ENCODE measurements at places on chromosomes 11 and 22. TPM values are rescaled to one million over a fixed set of nuclear protein-coding genes. Genes with fewer than 3 reads are reported as not detected.
A peak's percentile ranks its signal among the peaks of the same experiment; 100 is the strongest.

PNPLA5 gene
- 0.13 TPM for polyA plus RNA-seq

OR2AG2 gene
- polyA plus RNA-seq: not detected

DNA sequence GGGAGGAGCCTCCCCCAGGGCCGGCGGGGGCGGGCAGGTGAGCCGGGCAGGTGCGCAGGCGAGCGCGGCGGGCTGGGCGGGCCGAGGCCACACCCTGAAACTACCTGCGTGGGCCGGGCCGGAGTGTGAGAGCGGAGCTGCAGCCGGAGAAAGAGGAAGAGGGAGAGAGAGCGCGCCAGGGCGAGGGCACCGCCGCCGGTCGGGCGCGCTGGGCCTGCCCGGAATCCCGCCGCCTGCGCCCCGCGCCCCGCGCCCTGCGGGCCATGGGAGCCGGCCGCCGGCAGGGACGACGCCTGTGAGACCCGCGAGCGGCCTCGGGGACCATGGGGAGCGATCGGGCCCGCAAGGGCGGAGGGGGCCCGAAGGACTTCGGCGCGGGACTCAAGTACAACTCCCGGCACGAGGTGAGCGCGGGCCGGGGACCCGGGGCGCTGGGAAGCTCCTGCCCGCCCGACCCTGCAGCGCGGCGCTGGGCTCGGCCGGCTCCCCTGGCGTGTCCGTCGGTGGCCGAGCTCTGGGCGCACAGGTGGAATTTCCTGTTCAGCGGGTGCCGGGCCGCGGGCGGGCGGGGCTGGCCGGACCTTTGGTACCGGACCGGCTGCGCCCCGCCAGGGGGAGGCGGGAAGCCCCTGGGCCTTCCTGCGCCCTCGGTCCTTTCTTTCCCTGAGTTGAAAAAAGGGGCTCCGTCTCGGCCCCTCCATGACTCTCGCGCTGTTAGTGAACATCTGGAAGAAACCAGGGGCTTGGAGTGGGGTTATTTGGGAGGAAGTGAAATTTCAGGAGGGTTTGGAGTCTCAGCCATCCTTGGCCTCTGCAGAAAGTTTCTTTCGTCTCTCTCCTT is at the start of gene ST14:
Gene ST14, plus strand, starts transcription at position 126 of the 841 bp plus-strand sequence. Its CDS starts 198 bp downstream, at position 324.
- no peak for DNase-seq

GGTLC2 gene
- polyA plus RNA-seq: not detected

SBF2 gene
- polyA plus RNA-seq: 63.1 TPM

GRCh38 chr11:65341856-65342255 is 8.2 kb downstream of the DPF2 start:
- DNase-seq: no peak

- no peak for DNase-seq
Observed at GRCh38 chr11:17602105-17603001, 55.3 kb downstream of the OTOG start.

CWF19L2 gene
- polyA plus RNA-seq: 18.5 TPM

GRCh38 chr11:19059833-19060232 is 684 bp downstream of the MRGPRX2 start:
- DNase-seq: no peak

OMP gene
- polyA plus RNA-seq: 1.1 TPM

GRCh38 chr22:30046716-30047363 is 33.4 kb upstream of the HORMAD2 start:
- DNase-seq: no peak

MS4A15 gene
- not detected for polyA plus RNA-seq

C22orf31 gene
- 1.7 TPM for polyA plus RNA-seq

DNA sequence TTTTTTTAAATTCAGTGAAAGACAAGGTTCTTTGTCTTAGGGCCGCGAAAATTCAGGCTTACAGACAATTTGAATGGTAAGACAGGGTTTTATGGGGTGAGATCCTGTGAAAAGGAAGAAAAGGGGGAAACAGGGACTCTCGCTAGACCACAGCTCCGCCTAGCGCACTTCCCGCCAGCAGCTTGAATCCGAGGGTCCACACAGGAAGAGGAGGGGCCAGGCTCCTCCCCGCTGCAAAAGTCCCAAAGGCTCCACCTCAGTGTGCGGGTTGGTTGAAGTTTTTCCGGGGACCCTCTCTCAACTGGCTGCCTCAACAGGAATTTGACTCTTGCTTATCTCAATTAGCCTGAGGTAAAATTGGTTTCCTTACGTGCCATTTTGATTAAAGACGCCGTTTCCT is 950.9 kb upstream of the CNTN5 start:
- DNase-seq: no peak

DNA sequence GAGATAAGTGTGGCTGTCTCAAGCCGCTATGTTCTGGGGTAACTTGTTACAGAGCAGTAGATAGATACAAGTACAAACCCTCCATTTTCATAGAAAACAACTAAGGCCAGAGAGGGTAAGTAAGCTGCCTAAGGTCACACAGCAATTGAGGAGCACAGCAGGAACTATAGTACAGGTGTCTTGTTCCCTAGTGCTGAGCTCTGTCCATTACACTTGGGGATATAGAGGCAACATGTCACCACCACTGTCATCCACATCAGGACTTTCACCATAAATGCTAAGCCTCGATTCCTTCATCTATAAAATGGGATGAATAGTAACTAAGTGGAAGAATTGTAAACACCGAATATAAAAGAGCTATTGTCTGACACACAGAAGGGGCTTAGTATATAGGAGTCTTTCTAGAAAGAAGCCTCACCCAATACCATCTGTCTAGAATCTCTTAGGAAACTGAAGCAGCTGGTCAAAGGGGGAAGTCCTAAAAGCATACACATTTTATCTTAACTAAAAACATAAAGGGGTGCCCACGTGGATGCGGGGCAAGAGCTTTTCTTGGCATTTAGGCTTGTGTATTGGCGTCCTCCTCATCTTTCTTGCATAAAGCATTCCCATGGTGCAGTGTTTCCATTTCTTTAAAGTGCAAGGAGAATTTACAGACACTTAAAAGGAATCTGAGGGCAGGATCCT is 93.8 kb upstream of the ALX4 start:
- no peak for DNase-seq

- no peak for DNase-seq
Observed at GRCh38 chr11:15146271-15147003, 31.7 kb downstream of the INSC start.

- no peak for DNase-seq
Observed at GRCh38 chr22:29536411-29536810, 17.1 kb downstream of the THOC5 start.

GRCh38 chr11:65890324-65891218 is at the start of gene CCDC85B:
CCDC85B (plus strand) TSS chr11:65890673; CDS start chr11:65890784, 111 bp downstream.
- DNase-seq: peak; percentile 97

- DNase-seq: no peak
Observed at GRCh38 chr11:35168671-35169070, 29.7 kb downstream of the CD44 start.

- DNase-seq: no peak
Observed at GRCh38 chr11:67289651-67290479, 762 bp downstream of the ANKRD13D start.

KCNQ1OT1 gene
- polyA plus RNA-seq: 0.84 TPM

DNA sequence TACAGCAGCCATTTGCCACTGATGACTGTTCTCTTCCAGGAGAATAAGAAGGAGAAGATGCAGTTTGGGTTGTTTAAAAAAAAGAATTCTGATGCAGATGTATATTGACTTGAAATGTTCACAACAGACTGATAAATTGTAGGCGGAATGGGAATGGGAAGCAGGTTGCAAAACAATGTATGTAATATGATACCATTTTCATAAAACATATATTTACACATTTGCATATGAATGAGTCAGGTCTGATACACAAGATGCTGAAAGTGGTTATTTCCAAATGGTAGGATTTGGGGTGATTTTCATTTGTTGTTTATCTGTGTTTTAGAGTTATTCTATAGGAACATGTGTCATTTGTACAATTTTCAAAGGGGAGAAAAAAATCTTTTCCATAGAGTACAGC is 9.0 kb upstream of the RCN1 start:
- DNase-seq: no peak
